ENCODE measurements at places on chromosomes 7 and 10.
A peak's percentile ranks its signal among the peaks of the same experiment; 100 is the strongest.

- no peak for DNase-seq
Observed at GRCh38 chr10:60989400-60989876, 45.5 kb upstream of the RHOBTB1 start.

- no peak for DNase-seq
Observed at GRCh38 chr10:33524966-33525365, 190.5 kb upstream of the NRP1 start.

- DNase-seq, result no peak
Observed at GRCh38 chr7:134593530-134594392, 44.9 kb downstream of the AKR1B15 start.

- peak; percentile 55 for DNase-seq
Observed at GRCh38 chr7:142385491-142386340, 127.9 kb upstream of the PRSS58 start.

DNA sequence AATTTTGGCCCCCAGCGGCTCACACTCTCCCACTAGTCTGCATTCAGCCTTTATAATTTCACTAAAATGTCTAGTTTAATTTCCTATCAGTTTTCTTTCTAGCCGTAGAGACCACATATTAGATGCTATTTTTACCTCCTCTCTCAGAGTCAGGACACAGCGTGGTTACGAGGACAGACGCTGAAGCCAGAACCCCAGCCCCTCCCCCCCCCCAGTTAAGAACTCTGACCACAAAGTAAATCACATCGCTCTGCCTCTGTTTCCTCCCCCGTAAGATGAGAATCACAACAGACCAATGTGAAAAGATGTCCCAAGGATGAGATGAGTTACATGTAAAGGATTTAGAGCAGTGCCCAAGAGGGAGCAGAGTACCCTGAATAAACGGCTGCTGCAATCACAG is 11.1 kb upstream of the TARP start:
- no peak for DNase-seq

- peak; percentile 8 for DNase-seq
Observed at GRCh38 chr7:92880212-92881090, 44.1 kb upstream of the CDK6 start.
